ENCODE measurements at places on chromosomes 16 and 17.

- DNase-seq, result no peak
These were observed 88.2 kb downstream of the IRF8 start for GRCh38 chr16:85986931-85987749.

GRCh38 chr16:53707671-53708070 is 3.7 kb downstream of the FTO start:
- DNase-seq, result no peak

GRCh38 chr16:74034862-74035261 is 261.8 kb upstream of the PSMD7 start:
- DNase-seq, result no peak

- DNase-seq, result no peak
These were observed 6.2 kb downstream of the DUS1L start for GRCh38 chr17:82059272-82060000.

DNA sequence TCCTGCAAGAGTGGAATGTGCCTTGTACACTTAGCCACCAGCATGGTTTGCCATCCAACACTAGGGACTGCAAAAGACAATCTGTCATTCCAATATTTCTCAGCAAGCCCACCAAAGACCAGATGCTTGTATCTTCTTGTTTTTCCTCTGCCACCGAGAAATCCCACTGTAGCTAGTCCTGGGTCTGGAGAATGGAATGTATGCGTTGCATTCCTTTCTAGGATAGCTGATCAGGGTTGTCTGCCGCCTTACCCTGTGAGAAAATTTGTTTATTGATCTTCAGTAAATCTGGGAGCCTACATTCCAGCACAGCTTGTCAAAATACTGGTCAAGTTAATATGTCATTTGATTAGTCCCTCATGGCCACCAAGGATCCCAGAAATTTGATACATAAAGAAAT is 28.1 kb upstream of the ADAMTS18 start:
- DNase-seq, result no peak

- no peak for DNase-seq
These were observed 610 bp upstream of the PEX12 start for GRCh38 chr17:35578929-35579432.

DNA sequence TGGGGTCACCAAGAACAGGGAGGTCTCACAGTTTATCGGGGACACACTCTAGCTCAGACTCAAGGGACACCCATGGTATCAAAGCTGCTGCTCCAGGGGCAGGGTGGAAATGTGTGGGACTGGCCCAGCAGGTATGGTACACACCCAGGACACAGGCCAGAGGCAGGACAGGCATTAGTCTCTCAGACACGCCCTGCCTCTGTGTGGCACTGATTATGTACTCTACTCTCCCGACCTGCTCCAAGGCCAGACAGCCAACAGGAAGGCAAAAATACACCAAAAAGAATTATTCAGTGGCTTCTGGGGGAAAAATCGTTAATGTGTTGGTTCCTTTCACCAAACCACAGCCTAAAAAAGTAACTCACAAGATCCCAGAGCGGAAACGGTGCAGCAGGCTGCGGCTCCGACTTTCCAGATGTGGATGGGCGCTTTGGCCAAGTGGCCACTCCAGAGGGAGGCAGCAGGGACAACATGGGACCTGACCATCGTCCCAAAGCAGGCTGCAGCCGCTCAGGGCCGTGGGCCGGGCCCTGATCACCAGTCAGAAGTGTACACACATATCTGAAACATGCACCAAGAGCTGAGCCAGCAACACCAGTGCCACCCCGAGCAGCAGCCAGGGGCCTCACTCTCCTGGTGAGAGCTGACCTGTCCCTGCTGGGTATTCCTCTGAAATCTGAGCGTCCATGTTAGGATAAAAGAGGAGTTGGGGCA is 1.0 kb upstream of the SIRT7 start:
- no peak for DNase-seq

- no peak for DNase-seq
These were observed 126.8 kb downstream of the ZFHX3 start for GRCh38 chr16:72921106-72921505.

DNA sequence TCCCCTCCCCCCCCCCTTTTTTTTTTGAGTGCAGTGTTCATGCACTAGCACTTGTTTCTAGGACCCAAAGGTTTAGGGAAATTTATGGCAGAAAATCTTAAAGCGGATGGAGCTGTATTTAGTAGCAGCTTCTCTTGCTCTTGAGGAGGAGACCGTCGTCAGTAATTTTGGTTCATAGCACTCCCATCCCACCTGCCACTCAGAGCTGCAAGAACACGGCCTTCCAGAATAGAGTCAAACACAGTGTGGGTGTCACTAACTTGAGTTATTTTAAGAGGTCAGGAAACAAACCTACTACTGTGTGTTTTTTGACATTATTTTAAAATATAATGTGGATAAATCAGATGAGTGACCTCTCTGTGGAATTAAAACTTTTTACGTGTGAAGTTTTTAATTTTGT is 37.3 kb downstream of the SEC14L1 start:
- no peak for DNase-seq

- no peak for DNase-seq
These were observed 121.1 kb downstream of the CYLD start for GRCh38 chr16:50862818-50863643.

DNA sequence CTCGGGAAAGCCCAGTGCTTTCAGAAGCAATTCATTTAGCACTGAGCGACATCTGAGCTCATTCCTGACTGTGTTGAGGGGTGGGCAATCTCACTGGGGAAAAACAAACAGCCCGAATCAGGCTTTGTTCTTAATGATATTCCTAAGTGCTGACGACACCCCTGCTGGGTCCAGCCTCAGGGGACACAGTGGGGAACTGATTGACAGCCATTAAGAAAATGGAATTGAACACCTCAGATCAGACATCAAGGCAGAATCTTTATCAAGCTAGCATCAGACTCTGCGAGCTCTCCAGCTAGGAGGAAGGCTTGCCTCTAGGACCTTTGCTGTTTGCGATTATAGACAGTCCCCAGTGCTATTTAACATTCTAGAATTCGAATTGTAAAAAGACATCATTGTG is 22.5 kb upstream of the LYRM9 start:
- no peak for DNase-seq

DNA sequence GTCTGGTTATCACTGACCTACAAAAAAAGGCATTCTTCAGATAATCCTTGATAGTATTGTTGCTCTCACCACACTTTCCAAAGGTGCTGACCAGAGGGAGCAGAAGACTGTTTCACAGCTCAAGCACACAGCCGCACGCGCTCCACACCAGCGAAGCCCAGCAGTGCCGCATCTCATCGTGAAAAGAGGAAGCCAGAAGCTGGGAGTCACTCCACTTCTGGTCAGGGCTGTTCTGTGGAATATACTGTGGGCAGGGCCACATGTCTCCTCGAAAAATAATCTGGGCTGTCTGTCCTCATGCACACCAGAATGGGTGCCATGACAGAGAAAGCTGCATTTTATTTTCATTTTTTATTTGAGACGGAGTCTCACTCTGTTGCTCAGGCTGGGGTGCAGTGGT is 7.3 kb upstream of the PRSS36 start:
- DNase-seq, result no peak

DNA sequence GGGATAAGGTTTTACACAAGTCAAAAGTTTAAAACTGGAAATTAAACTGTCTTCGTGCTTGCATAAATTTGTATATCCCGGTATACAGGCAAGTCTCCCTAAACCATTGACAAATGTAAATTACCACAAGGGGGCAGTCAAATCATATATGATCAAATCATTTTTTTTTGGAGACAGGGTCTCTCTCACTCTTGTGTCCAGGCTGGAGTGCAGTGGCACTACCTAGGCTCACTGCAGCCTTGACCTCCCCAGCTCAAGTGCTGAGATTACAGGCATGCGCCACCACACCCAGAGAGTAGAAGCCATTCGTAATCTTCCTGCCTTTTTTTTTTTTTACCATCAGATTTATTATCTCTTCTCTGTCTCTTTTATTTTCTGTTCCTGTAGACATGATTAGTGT is 18.5 kb downstream of the TOP2A start:
- no peak for DNase-seq

GRCh38 chr16:71344315-71344905 is 14.1 kb upstream of the CALB2 start:
- no peak for DNase-seq

DNA sequence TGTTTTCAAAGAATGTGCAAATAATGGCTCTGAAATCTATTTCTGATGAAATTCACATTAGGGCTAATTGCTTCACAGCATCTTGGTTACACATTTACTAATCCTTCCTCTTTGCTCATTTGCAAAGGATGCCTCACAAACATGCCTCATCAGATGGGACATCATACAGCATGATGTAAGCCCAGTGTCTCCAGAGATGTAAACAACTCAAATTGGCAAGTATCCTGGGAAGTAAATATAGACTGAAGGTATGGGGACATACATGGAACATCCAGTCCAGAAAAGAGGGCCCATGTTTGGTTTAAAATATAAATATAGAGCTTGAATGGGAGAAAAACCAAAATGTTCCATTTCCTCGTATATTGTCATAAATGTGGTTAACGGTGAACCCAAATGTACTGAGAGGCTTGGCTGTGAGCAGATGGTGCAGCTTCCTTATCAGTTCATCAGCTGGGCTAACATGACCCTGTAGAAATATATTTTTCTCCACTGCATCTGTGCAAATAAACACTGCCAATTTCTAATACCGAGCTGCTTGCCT is 142.9 kb upstream of the NUDT7 start:
- no peak for DNase-seq

DNA sequence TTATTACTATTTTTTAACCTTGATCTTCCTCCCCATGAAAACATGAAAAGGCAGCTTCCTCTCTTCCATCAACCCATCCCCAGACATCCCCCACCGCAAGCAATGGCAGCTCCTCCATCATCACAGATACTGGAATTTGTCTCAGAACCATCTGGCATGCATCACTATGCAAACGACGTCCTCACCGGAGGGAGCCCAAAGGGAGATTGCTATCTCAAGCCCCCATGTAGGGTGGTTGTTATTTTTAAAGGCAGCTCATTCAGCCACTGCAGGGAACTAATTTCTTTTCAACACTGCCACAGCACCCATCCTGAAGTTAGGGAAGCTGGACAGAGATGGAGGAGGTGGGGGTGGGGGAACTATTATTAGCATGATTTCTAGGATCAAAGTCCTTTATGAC is 222.5 kb downstream of the FOXL1 start:
- DNase-seq, result no peak

DNA sequence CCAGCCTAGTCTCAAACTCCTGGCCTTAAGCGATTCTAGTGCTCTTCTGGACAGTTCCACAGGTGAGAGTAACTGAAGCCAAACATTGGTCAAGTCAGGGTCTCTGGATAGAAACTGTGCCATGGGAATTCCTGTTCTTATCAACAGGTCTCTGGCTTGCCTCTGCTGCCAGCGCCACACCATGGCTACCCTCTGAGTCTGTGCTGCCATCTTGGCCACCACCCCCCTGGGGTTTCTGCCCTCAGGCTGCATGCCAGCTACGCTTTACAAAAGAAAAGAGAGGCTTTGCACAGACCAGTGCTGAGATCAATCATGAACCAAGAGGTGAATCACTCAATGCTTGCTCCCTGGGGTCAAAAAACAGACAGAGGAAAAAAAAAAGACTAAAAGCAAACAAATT is 24.4 kb upstream of the CREBBP start:
- DNase-seq, result no peak

DNA sequence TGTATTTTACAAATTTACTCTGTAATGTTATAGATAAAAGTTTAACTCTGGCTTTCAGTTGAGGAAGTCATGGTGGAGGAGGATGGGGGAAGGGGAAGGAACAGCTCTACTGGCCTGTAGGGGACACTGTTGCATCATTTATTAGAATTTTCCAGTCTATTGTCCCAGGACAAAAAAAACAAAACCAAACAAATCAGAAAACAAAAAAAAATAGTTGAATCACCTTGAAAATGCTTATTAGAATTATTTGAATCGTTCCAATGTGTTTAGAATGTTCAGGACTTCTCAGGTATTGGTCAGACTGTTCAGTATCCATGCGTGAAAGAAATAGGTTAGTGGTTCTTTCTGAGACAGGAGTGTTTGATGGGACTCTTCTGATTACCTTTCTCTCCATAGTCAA is 242.0 kb downstream of the FTO start:
- no peak for DNase-seq

DNA sequence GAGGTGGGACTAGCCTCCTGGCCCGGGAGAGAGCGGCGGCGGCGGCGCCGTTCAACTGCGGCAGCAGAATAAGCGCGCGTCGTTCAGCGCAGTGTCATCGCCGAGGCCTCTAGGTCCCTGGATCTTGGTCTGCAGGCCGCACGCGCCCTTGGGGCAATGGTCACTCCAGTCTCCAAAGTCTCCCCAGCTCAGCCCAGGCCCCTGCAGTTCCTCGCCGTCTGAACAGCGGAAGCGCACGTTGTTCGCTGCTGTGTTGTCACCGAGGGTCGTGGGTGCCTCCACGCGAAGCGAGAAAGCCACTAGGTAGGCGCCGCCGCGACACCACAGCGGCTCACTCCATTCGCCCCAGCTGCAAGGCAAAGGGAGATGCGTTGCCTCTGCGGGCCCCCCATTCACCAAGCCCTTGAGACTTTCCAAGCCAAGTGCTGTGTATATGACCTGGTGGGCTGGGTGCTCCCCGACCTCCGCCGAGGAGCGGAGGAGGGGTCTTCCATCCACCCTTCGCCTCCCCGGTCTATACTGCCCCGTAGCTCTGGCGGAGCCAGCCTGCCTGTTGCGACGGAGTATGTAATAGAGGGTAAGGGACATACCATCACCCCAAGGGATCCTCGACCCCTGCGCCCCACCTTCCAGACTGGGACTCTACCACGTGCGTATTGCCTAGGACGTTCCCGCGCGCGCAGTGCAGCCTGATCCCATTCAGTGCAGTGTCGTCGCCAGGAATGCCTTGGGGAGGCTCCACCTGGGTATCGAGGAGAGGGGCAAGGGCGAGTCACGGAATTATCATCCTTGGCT is 656 bp downstream of the VMO1 start:
- no peak for DNase-seq

- no peak for DNase-seq
These were observed 902 bp downstream of the STAC2 start for GRCh38 chr17:39224778-39225307.

- no peak for DNase-seq
These were observed 198.4 kb downstream of the CYB561 start for GRCh38 chr17:63247706-63248105.
